ENCODE measurements at places on chromosomes 5 and 9.

GRCh38 chr5:178155065-178155464 lies 1.4 kb upstream of the NHP2 start:
- no peak for DNase-seq

- DNase-seq: no peak
Measured at GRCh38 chr9:114883709-114884108, 46.7 kb downstream of the TNFSF8 start.

DNA sequence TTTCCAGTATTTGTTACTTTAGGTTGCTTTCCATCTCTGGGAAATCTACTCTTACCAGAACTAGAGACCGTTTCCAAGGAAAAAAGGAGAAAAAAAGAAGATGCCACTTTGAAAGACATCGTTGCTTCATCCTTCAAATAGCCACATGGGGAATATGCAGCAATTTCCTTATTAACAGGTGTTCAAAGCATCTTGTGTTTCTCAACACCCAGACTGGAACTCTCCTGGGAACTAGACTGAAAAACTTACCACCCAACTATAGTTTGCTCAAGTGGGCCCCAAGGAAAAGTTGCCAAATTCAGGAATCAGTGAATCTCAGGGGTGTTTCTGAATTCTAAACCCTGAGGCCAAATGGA lies 80.0 kb upstream of the JAK2 start:
- no peak for DNase-seq

DNA sequence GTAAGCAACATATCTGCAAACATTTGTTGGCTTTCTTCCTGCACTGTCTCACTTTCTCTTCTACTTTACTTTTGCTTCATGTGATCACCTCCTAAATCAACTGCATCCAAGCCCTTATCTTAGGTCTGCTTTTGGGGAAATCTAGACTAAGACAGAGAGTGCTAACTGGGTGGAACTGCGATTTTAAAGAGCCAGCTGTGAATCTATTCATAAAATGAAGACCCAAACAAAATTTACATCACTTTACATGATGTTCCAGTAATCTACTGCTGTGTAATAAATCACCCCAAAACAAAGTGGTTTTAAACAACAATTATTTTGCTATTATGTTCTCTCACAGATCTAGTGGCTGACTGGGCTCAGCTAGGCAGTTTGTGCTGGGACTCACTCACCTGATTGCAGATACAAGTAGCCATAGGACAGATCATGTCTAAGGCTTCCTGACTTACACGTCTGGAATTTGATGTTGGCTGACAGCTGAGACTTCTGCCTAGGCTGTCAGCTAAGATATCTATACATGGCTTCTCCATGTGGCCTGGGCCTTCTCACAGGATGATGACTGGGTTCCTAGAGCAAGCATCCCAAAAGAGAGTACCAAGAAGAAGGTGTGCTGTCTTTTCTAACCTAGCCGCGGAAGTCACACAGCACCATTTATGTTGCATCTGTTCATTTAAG lies 145.1 kb upstream of the TBCA start:
- no peak for DNase-seq

DNA sequence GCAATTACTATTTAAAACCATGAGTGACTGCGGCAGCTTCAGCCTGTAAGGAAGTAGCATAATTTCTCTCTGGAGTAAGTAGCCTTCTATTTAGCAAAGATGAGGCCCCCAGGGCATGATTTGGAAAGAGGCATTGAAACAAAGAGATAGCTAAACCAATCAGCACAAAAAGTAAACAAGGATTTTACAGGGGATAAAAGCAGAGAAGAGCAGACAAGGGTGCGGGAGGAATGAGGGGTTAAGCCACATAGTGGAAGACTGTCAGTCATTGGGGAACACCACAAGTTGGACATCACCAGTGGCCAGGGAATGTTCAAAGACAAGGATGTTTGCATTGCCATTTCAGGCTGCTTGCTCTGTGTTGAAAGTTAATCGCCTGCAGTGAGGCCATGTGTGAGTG lies 24.0 kb upstream of the C5orf63 start:
- no peak for DNase-seq

DNA sequence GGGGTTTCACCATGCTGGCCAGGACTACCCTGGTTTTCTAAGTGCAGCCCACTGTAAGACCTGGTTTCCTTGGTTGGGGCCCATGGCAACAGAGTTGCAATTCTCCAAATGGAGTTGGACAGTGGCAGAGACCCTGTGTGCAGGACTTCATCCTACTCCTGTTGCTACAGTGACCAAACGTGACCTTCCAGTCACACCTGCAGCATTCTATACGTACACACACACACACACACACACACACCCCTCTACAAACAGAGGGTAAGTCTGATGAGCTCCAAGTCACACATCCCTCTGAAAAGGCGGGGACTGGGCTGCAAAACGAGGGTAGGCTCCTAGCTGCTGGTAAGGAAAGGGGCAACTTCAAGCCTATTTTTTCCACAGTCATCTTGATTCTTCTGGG lies 23.6 kb downstream of the LHFPL2 start:
- no peak for DNase-seq

GRCh38 chr9:87763286-87763685 lies 37.4 kb downstream of the CTSL start:
- no peak for DNase-seq

- DNase-seq: no peak
Measured at GRCh38 chr9:17476401-17476800, 102.5 kb upstream of the SH3GL2 start.

GRCh38 chr5:93208141-93208751 lies 372.8 kb downstream of the NR2F1-AS1 start:
- peak; percentile 71 for DNase-seq

DNA sequence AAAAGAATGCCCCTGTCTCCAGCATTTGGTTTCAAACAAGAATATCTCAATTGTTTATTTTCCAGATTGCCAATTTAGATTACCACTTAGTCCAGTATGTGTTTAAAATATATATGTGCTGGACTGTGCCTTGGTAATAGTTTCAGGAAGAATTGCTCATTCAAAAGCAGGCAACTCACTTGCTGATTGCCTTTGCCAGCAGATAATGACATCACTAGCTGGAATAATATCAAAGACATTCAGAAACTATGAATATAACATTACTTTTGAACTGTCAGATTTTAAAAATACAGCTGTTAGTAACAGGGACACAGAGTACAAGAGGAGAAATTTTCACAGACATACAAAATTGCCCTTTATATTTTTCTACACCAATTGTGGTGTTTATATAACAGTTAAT lies 96.0 kb upstream of the ITGA2 start:
- DNase-seq: peak; percentile 31

- no peak for DNase-seq
Measured at GRCh38 chr5:163645421-163646416, 140.3 kb downstream of the MAT2B start.

GRCh38 chr5:35785601-35786085 lies 71.0 kb upstream of the IL7R start:
- DNase-seq: no peak
